ENCODE measurements at places on chromosomes 1 and 21.

GRCh38 chr1:185674201-185674600 lies 60.0 kb upstream of the HMCN1 start:
- DNase-seq = no peak

DNA sequence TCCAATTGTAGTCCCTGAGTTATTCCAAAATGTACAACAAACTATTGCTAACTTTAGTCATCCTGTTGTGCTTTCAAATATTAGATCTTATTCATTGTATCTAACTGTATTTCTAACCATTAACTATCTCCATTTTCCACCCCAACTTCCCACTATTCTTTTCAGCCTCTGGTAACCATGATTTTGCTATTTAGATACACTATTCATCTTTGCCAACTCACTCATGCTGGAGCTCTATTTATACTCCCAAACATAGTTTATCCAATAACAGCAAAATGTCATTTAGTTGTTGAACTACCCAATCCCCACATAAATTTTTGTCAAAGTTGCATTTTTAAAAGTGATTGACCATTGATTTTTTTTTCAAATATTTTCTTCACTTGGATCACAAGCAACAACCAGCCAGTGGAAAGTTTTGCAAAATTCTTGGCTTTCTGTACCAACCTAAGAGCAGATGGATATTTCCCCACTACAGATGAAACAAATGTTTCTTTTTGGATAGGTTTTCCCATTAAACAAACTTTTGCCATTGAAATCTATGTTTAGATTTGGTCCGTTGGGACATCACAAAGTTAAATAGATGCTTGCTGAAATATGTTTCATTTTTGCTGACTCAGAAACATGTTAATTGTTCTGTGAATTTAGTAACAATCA lies 866.0 kb downstream of the LTN1 start:
- DNase-seq = no peak

GRCh38 chr21:45421071-45421845 lies 16.3 kb downstream of the COL18A1 start:
- no peak for DNase-seq

DNA sequence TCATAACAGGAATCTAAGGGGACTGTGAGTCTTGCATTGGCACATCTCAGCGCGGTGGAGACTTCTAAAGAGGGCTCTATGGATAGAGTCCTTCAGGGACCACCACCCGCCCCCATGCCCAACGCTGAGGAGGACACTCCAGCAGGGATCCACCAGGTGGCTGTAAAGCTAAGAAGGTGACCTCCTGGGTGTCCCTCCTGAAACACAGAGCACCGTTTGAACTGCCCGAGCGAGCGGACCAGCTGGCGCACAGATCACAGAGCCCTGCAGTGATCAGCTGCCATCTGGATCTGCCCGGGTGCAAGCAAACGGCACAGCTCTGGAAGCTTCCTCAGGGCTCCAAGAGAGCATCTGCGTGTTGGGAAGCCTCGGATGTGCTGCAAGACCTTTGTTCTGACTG lies 51.3 kb upstream of the LYST start:
- no peak for DNase-seq

- no peak for DNase-seq
Observed at GRCh38 chr21:29193072-29193471, 62.6 kb downstream of the MAP3K7CL start.

- DNase-seq = no peak
Observed at GRCh38 chr1:14350197-14350596, 248.3 kb upstream of the KAZN start.

DNA sequence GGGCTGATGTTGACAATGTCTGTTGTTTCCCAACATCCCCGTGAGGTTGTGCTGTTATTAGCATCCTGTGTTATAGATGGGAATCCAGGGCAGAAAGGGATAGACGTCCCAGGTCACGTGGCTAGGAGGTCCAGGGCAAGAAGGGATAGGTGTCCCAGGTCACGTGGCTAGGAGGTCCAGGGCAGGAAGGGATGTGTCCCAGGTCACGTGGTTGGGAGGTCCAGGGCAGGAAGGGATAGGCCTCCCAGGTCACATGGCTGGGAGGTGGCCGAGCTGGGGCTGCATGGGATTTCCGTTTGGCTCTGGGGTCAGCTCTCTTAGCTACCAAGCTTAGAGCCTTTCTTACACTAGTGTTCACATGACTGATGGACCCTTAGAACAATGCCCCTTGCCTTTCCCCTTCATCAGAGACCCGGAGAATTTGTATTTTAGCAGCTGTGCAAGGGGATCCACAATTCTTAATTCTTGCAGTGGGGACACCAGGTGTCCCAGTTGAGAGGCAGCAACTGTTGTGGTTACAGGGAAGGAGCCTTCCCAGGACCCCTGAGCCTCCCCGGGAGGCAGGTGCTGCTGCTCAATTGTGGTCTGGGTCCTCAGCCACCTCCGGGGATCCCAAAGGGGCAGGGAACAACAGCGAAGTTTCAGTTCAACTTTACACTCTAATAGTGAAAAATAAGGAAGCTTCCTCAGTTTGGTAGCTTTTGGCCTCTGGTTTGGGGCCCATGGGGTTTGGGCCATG lies 69.2 kb downstream of the UMODL1 start:
- DNase-seq = no peak

DNA sequence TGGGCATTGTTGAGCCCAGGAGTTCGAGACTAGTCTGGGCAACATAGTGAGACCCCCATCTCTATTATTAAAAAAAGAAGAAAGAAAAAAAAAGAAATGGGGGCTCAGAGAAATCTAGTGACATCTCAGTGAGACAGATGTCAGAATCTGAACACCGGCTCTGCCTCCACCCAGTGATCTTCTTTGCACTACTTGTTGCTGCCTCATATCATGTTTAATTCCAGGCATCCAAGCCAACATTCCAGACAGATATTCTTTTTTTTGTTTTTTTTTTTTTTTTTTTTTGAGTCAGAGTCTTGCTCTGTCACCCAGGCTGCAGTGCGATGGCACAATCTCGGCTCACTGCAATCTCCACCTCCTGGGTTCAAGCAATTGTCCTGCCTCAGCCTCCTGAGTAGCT lies 5.0 kb upstream of the ARL8A start:
- no peak for DNase-seq

DNA sequence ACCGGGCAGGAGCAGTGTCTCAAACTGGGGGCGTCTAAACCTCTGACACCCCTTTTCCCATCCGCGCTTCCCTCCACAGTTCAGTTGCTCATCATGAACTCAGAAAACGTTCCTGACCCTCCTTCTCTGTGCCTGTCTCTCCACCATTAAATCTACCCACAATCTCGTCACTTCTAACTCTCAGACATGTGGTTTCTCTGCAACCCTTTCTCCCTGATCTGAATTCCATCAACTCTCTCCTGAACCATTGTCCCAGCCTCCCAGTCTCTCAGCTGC lies 3.8 kb downstream of the TTC34 start:
- no peak for DNase-seq

- no peak for DNase-seq
Observed at GRCh38 chr1:39946216-39946615, 8.7 kb upstream of the MFSD2A start.

- no peak for DNase-seq
Observed at GRCh38 chr1:51282605-51283004, 46.5 kb downstream of the RNF11 start.

DNA sequence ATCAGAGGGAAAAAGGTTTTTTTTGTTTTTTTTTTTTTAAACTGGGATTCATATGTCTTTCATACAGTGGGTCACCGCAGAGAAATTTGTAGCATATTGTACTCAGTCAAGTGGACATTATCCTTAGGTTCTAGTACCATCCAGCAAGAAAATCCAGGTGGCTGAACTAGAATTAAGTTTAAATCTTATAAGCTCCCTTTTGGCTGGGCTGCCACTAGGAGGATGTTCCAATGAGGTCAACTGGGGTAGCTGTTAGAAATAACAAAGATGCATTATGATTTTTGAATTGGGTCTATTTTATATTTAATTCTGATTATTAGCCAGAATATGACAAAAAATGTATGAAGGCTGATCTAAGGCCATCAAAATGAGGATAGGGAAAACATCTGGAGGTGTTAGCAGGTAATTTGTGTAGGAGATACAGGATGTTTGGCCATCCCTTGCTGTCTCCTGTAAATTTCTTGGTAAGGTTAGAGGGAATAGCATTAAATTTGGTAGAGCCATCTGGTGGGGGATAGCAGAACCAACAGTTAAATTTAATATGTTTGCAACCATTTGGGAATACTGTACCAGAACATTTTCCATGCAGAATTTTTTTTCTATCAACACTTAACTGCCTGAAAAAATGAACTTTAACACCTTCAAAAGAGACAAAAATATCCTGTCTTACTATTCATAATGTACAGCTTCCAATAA lies 568.5 kb upstream of the B3GALT2 start:
- no peak for DNase-seq

DNA sequence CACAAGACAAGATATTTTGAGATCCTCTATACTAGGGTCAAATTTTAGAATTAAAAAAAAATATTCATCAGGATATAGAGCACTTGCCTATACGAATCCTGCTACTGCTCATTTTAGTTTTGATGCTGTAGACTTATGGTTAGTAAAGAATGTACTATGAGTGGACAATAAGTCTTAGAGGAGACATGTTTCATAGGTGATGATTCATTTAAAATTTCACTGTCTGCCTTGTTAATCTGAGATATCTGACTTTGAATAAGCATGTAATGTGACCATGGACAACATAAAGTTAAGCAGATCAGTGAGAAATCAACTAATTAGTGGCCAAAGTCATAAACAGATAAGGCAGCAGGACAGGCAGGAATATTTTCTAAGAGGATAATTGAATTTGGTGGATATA lies 106.8 kb upstream of the HP1BP3 start:
- no peak for DNase-seq

GRCh38 chr21:42544544-42544943 lies 30.9 kb downstream of the SLC37A1 start:
- no peak for DNase-seq

DNA sequence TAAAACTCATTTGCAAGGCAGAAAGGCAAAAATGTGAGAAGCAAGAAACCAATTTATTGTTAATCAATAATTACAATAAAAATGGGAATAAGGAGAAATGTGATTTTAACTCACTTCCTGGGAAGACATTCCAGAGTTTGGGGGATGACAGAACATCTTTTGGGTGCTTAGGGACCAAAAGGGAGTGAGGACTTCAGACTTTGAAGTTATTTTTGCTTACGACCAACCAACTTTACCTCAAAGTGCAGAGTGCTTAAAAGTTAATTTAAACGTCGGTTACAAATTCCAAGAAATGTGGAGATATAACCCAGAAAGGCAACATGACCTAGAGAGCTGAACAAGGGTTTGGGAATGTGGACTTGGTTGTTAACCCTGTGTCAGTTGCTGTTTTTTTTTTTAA lies 234.5 kb upstream of the C1orf105 start:
- DNase-seq = no peak

DNA sequence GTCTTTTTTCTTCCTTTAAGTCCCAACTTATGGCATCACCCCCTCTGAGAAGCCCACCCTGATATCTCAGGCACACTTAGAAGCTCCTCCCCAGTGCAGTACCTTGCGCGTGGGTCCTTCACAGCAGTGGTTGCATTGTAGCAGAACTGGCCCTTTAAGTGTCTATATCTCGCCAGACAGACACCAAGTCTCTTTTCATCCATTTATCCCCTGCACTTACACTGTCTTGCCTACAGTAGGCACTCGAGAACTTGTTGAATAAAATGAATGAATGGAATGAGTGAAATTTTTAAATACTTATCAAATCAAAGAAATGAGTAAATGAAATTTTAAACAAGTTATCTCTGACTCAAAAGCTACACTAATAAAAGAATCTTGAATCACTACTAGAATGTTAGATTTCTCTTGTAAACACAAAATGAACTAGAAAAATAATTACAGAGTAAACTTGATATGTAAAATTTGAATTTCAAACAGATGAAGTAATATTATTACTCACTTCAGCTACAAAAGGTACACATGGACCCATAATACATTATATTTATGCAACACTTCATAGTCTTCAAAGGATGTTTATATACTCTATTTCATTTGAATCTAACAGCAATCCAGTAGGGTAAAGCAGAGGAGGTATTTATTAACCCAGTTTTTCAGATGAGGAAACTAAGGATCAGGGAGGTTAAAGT lies 54.7 kb upstream of the MAN1A2 start:
- no peak for DNase-seq

- no peak for DNase-seq
Observed at GRCh38 chr1:11592752-11593151, 61.5 kb downstream of the FBXO2 start.

DNA sequence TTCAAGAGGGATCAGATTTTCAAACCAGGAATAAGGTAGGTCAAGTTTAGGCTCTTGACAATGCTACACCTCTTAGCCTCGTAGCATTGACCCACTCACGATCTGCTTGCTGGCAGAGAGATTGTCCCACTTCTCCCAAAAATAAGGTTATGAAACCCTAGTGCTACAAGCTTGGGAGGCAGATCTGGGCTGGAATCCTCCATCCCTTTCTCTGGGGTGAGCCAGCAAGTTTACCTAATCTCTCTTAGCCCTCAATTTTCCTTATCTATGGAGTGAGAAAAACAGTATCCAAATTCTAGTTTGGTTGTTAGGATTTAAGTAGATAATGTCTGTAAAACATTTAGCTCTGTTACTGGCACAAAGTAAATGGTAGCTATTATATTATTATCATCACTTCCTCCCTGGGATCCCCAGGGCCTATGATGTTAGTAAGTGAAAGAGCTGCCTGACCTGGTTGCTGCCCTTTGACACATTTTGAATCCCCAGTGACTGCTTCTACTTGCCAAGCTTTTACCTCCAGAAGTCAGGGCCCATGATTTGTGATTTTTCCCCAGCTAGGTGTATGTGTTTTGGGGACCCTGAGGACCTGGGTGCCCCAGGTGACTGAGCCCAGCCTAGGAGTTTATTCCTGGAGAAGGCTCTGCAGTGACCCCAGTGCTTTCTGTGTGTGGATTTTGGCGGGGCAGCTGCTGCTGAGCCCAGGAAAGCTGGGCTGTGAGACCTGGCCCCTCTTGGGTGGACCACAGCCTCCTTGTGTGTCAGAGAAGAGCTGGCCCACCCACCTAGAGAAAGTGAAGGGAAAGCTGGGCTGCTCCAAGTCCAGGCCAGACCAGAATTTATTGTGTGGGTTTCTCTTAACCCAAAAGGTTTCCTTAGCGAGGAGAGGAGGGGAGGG lies 48.2 kb upstream of the VANGL1 start:
- no peak for DNase-seq

DNA sequence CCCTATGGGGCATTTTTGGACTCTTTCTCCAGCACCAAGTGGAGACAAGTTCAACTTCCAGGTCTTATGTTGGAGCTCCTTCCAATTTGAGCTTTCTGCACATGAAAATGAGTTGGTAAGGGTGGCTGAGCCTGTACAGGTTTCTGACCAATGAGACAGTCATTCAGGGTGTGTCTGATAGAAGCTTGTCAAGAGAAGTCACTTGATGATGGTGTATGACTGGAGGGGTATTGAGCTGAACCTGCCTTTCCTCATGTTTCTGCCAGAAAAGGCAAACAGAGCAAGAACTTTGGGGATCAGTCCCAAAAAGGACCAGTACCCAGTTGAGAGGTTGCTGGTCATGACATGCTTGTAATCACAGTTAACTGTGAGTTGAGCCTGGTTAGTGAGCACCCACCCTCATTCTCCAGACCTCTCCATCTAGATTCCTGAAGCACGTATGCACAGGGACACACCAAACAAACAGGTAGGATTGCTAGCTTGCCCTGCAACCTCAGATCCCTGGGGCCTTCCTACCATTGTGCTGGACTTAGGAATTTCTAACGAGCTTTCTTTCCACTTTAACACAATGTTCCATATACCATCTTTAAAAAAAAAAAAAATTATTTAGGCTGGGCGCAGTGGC lies 26.6 kb downstream of the FAM89A start:
- no peak for DNase-seq

- no peak for DNase-seq
Observed at GRCh38 chr1:14113271-14113670, 413.3 kb downstream of the PRDM2 start.

GRCh38 chr1:221809091-221810029 lies 67.5 kb upstream of the DUSP10 start:
- no peak for DNase-seq

GRCh38 chr1:114509596-114510273 lies 1.3 kb downstream of the TRIM33 start:
- DNase-seq = no peak

Data from HS-5 (cell line).